ENCODE measurements at places on chromosomes 3 and 15. TPM values are rescaled to one million over a fixed set of nuclear protein-coding genes. Genes with fewer than 3 reads are reported as not detected.

DNA sequence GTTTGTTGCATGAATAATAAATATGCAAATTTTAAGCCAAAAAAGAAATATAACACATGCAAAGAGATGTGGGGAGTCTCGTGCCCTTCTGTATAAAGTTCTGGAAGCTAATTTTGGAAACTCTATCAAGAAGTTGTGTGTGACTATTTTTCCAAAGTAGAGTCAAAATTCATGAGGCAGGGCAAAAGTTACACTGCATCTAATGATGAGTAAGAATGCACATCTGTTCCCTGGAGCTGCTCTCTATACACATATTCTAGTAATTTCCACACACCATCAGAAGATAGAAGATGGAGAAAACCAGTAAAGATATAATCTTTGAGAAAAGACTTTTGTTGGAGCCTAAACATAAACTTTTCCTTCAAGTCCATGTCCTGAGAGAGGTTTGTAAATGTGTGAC is 199.6 kb downstream of the FHIT start:
- DNase-seq: no peak

- DNase-seq: no peak
Measured at GRCh38 chr3:16433701-16434151, 79.8 kb downstream of the RFTN1 start.

DNA sequence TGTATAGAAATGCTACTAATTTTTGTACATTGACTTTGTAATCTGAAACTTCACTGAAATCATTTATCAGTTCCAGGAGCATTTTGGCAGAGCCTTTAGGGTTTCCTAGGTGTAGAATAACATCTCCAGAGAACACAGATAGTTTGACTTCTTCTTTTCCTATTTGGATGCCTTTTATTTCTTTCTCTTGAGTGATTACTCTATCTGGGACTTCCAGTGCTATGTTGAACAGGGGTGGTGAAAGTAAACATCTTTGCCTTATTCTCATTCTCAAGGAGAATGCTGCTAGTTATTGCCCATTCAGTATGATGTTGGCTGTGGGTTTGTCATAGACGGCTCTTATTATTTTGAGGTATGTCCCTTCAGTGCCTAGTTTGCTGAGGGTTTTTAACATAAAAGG is 697.9 kb upstream of the ROBO1 start:
- no peak for DNase-seq

- no peak for DNase-seq
Measured at GRCh38 chr15:72521682-72522081, 47.6 kb downstream of the ARIH1 start.

- no peak for DNase-seq
Measured at GRCh38 chr3:164673738-164674137, 404.6 kb downstream of the SI start.

- no peak for DNase-seq
Measured at GRCh38 chr3:5123937-5124336, 1.8 kb downstream of the ARL8B start.

DNA sequence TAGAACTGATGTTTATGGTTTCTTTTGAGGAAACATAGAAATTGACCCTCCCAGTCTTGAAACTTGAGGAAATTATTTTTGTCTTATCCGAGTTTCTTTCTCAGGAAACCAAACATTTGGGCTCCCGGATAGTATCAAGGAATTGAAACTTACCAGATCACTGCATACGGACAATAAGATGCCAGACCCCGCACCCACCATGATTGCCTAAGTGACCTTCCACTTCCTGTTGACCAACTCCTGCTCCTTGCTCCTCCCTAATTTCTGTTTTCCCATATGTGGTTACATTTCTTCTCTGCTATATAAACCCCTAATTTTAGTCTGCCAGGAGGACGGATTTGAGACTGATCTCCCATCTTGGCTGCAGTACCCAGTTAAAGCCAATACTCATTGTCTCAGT is 118.4 kb upstream of the TPRG1 start:
- no peak for DNase-seq

- DNase-seq: no peak
Measured at GRCh38 chr3:188154809-188155574, 1.0 kb downstream of the LPP start.

DNA sequence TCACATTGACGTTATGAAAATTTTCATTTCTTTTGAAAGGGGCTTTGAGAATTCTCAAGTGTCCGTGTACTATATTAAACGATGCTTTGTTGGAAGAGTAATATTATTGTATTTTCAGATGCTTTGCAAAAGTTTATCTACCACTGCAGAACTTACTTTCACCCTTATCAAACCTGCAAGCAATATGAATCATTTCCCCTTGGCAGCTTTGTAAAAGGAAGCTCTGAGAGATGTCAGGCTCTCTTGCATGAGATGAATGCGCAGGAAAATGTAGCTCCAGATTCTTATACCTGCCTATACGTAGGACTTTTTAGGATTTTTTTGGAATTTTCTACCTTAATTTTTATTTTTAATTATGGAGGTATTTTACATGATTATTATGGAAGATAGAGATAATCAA is 34.5 kb downstream of the GPD1L start:
- DNase-seq: no peak

GRCh38 chr3:24255414-24255813 is 239.2 kb downstream of the THRB start:
- DNase-seq: no peak

DNA sequence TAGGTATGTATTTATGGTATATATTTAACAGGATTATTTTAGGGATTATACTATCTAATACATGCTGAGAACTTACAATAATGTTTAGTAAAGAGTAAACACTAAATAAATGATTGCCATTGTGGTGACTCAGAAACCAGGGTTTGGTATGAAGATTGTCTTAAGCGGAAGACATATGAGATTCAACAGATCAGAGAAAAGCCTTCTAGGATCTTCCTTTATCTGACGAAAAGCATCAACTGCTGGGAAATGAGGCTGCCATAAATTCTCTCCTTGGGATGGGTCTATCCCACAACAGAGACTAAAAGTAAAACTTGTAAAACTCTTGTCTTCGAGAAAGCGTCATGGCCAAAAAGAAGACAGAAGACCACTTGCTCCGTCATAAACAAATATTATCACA is 1352.2 kb upstream of the EPHA6 start:
- no peak for DNase-seq

Gene P2RY12
- not detected for total RNA-seq

Gene STAC
- total RNA-seq: not detected

Gene SLC9C1
- not detected for total RNA-seq

Gene COLQ
- 2.9 TPM for total RNA-seq
